ENCODE measurements at places on chromosomes 7 and 10.

DNA sequence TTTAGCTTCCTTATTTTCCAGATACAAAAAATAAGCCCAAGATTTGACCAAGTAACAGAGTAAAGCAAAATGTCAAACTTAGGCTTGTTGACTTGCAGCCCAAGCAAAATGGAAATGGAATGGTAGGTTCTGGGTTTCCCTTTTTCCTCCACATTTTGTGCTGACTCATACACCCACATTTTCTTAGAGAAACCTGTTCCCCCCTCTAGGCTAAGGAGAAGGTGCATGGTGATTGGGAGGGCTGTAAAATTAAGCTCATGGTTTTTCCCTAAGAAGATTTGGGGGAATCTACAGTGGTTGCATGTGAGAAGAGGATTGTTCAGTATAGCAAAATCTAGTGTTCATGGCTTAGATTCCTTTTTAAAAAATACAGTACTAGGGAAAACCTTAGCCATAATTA, 127.4 kb downstream of the ARL4A start:
- DNase-seq: no peak

DNA sequence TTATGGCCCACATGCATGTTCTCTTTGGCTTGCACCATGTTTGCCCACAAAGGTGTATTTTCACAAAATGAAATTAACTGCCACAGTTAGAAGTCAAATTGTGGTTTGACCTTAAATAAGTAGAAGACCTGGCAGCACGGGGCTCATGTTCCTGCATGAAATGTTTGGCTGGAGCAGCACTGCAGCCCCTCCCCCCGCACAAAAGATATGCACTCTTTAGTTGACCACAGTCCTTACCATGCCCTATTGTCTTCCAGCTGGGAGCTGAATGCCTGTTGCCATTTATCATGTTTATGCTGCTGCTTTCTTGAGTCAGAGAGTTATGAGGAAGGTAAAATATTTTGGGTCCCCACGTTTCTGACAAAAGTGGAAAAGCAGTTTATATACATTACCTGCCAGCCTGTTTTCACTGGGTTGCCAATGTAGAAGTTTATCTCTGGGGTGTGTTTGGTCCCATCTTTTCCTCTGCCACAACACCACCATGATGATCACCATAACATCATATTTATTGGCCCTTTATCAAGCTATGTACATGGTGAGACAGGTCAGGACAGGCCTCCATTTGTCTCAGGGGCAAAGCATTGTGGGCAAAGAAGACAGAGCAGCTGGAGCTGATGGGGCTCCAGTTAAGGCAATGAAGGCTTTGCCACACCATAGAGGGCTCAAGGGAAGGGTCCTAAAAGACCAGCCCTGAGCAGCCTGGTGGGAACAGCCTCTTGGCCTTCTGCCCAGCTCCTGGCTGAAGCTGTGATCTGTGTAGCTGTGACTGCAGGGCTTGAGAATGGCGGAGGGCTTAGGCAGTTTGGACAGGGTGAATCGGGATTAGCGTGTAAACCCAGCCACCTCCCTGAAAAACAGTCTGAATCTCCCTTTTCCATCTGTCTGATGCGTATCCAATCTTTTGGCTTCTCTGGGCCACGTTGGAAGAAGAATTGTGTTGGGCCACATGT, 5.4 kb downstream of the PRF1 start:
- no peak for DNase-seq

- no peak for DNase-seq
These were observed 19.4 kb downstream of the ACSL5 start for GRCh38 chr10:112393341-112393740.

DNA sequence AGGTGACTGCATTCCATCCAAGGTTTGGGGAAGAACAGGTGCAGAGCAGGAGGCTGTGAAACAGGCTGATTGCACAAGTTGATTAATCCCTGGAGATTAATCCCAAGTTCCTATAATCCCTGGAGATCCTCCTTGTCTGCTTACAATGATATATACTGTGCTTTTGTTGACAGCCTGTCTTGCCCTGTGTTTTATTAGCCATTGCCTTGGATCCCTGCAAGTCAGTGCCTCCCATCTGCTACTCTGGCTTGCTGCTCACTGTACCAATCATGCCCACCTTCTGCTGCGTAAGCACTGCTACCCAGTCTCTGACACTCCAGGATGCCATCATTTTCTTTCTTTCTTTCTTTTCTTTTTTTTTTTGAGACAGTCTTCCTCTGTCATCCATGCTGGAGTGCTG, 65.4 kb downstream of the ANKRD61 start:
- no peak for DNase-seq

GRCh38 chr10:43888586-43888985, 239.9 kb upstream of the ZNF32 start:
- DNase-seq: no peak

DNA sequence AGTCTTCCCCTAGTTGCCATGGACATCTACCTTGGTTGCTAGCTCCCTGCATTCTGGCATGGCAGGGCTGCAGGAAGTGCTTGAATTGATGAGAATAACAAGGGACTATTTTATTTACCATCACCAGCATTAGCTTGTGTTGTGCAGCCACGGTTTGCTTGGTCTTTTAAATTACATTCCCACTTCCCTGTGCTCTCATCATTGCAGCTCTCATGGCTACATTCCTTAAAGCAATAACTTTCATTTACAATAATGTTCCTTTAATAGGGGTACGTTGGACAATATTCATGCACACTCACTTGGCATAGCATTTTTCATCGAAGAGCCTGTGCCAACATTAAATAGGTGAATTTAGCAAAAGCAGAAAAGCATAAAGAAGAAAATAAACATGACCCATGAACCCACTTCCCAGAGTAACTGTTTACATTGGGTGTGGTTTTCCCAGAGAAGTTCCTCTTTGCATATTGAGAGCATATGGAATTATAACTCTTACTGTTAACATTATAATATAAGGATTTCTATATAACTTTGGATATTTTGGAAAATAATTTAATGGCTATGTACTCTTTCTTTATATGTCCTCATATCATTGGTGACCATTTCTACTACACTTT, 113.2 kb upstream of the VWC2 start:
- DNase-seq: no peak

GRCh38 chr7:107605218-107605815, 25.3 kb downstream of the BCAP29 start:
- no peak for DNase-seq
